T-helper 2 cell (primary cell): ENCODE measurements at places on chromosomes 4 and X.
A peak's percentile ranks its signal among the peaks of the same experiment; 100 is the strongest.

DNA sequence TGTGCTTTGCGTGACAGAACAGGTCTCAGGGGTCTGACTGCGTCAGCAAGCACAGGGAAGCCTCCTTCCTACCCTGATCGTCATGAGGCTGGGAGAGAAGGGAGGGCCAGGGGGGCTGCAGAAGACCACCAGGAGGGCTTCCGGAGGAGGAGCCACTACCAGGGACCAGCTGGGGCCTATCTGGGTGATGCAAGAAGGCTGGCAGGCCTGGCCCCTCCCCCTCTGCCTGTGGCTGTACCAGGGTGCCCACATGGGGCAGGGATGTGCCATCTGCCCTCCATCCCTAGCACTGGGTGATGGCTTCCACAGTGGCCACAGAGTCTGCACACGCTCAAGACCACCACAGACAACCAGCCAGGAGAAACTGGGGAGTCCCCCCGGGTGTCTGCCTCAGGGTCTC lies 116.4 kb upstream of the NKX1-1 start:
- no peak for DNase-seq

DNA sequence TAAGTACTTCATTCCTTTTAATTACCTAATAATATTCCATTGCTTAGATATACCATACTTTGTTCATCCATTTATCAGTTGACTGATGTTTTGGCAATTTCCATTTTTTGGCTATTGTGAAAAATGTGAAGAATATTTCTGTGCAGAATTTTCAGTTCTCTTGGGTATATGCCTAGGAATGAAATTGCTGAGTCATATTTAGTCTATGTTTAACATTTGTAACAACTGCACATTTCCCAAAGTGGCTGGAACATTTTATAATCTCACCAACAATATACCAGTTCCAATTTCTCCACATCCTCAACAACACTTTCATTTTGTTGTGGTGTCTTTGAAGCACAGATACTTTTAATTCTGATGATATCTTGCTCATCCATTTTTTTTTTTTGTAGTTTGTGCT lies 215.5 kb downstream of the PDGFC start:
- no peak for DNase-seq

DNA sequence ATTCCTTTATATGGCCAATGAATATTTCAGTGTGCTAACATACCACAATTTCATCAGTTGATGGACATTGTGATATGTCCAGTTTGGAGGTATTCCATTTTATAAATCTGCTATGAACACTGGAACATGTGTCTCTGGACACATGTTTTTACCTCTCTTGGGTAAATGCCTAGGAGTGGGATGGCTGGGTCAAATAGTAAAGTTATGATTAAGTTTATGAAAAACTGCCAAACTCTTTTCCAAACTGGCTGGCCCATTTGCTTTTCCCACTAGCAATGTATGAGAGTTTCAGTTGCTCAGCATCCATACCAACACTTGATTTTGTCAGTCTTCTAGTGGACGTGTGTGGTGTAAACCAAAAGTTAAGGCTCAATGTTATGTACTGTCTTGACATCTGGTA lies 40.5 kb downstream of the CEP44 start:
- DNase-seq = no peak

DNA sequence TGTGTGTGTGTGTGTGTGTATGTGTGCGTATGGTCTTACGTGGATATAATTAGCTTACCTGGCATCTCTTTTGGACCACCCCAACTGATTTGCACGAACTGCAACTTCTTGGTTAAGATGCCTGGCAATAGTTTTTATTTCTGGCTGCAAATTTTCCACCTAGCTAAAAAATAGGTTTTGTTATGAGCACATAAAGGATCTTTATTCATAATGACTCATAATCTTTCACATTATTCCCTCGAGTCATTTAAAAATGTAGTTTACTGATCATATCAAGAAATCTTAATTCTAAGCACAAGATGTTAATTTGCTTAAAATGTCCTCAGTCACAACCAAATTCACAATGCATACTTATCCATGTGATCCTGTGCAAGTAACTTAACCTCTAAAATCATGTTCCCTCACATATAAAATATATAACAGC lies 1.5 kb downstream of the COX18 start:
- peak; percentile 77 for DNase-seq
